ENCODE measurements at places on chromosomes 13 and 19.

- no peak for DNase-seq
Measured at GRCh38 chr13:58680115-58680514, 1048.6 kb downstream of the PCDH17 start.

DNA sequence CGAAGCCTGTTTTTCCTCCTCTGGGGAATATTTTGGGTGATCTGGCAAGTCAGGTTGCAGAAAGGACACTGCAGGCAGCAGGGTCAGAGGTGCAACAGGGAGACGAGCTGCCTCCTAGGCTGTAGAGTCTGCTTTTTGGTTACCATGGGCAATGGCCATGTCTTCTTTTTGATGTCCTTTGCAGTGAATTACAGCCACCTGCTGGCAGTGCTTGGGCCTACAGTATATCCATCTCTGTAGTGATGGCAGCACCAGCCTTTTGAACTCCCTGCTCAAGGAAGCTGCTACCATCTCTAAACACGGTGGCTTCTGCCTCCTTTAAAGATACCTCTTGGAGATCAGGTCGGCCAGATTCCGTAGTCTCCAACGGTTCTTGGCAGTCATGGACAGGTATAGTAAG is 73.9 kb downstream of the WTIP start:
- DNase-seq: no peak

DNA sequence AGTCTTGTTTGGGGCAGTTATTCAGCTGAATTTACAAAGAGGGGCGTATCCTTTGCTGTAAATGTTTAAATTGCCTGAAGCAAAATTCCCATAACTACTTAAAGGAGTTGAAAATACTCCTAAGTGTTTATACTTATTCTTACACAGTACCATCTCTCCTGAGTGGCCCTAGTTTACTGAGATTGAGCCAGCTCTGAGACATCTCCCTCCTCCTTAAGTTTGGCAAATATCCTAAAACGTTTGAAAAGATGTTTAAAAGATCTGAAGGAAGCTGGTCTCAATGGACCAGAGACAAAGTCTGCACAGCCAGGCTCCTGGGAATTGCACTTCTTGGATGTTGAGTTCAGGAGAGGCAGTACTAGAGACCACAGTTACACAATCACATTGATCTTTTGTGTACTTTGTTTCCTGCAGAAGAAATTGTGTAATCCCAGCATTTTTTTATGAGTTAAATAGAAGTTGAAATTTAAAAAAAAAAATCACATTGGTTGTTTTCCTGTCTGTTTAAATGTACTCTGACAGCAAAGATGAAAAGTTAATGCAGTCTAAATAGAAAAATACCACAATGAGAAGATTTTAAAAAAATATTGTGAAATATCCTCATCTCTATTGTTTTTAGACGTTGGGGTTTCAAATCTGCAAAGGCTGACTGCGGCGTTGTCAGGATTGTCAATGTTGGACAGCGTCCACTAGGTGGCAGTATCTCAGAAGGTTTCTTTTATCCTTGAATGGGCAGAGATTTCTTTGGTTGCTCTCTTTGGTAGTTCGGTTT is 20.7 kb downstream of the TNFSF11 start:
- DNase-seq: peak; percentile 32

GRCh38 chr13:48400850-48401291 is 12.0 kb downstream of the LPAR6 start:
- DNase-seq: no peak

DNA sequence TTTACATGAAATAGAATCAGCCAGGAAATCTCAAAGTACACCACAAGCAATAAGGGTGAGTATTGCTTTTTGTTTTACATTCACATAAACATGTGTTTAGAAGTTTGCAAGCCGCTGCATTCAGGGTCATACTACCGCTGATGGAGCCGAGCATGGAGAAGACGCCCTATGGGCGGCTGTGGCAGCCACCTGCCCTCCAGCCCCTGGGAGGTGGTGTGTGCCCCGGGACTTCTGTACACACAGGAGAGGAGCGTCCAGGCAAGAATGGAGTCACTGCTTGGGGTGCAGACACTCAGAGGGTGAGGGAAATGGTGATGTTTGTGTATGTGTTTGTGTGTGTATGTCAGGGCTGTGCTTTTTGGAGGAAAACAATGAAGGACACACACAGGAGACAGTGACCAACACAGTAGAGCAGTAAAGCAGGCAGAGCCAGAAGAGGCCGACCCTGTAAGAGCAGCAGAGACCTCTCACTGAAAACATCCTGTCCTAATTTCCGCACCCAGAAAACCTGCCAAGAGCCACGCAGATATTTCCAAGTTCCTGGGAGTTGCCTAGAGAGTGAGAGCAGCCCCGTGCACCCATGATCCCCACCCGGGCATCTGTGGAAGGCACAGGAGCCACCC is 108.1 kb upstream of the GJB6 start:
- DNase-seq: no peak

- no peak for DNase-seq
Measured at GRCh38 chr13:42324704-42325103, 52.8 kb downstream of the AKAP11 start.

GRCh38 chr19:16386619-16387240 is 62.1 kb downstream of the KLF2 start:
- DNase-seq: peak; percentile 53

DNA sequence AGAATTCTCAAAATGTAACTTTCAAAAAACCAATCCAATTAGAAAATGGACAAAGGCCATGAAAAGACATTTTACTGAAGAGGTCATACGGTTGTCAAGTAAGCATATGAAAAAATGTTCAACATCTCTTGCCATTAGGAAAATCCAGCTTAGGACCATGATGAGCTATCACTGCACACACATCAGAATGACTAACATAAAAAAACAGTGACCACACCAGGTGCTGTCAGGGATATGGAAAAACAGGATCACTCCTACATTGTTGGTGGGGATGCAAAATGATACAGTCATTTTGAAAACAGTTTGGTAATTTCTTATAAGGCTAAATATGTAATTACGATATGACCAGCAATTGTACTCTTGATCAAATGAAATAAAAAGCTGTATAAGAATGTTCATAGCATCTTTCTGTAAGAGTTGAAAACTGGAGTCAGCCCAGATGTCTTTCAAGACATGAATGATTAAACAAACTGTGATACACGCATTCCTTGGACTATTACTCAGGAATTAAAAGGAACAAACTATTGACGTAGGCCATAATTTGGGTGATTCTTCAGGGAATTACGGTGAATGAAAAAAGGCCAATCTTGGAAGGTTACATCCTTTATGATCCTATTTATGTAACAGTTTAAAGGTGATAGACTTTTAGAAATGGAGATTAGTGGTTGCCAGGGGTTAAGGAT is 26.9 kb upstream of the RCBTB2 start:
- no peak for DNase-seq

GRCh38 chr19:43692385-43692784 is 22.4 kb upstream of the PLAUR start:
- DNase-seq: no peak

GRCh38 chr13:95642999-95643398 is 1.5 kb downstream of the DZIP1 start:
- no peak for DNase-seq

DNA sequence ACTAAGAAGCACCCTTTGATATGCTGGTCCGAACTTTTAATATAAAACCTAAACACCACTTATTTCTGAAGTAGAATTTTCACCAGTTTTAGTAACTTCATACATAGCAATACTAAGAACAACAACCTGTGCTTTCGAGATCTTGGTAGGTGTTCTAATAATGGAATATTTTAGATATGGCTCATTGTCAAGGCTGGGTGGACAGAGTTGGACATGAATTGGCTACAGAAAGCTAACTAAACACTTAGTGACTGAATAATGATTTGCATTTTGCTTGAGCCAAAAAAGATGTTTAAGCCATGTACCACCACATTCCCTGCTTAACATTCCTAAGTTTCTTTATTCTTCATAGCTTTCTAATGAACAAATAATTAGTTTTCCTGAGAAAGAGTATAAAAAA is 344.3 kb upstream of the SGCG start:
- no peak for DNase-seq

- DNase-seq: no peak
Measured at GRCh38 chr13:42068886-42069285, 20.4 kb downstream of the DGKH start.

Data from stimulated activated CD4-positive, alpha-beta T cell treated with anti-CD3 and anti-CD28 coated beads, Interleukin-4, amount 100 ng/mL, for 1 hour (primary cell).